CD8-positive, alpha-beta T cell (primary cell): ENCODE measurements at places on chromosomes 4 and X.
A peak's percentile ranks its signal among the peaks of the same experiment; 100 is the strongest.

GRCh38 chr4:105894660-105895582 lies at the start of gene NPNT:
TSS of gene NPNT (plus strand) at chr4:105895471. CDS start at chr4:105895653, 182 bp downstream.
- no peak for DNase-seq

DNA sequence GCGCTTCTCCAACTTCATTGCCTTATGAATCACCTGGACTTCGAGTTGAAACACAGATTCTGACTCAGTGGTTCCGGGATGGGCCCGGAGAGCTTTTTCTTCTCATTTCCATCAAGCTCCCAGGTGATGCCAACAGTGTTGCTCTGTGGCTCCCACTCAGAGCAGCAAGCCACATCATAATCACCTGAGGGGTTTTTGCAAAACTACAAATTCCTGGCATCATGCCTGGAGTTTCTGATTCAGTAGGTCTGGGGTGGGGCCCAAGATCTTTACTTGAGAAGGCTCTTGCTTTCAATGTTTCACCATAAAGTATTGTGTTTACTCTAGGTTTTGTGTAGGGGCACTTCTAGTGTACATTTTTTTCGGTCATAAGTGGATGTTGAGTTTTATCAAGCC lies 7.0 kb downstream of the MTM1 start:
- DNase-seq: no peak

DNA sequence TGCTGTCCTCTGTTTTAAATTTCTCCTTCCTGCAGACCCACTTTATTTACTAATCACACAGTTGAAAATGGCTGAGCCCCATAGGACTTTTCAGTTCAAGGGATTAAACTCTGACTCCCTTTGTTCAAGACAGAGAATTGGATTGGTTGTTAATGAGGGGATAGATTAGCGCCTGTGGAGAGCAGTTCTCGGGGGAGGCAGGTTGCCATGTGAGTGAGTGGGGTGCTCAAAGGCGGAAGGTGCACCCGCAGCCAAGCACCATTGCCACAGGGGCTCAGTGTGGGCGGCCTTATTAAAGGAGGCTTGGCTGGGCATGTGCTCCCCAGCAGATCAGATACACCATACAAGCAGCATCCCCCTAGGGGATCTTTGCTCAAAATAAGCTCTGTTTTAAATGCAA lies 7.9 kb upstream of the CBR4 start:
- DNase-seq: no peak

DNA sequence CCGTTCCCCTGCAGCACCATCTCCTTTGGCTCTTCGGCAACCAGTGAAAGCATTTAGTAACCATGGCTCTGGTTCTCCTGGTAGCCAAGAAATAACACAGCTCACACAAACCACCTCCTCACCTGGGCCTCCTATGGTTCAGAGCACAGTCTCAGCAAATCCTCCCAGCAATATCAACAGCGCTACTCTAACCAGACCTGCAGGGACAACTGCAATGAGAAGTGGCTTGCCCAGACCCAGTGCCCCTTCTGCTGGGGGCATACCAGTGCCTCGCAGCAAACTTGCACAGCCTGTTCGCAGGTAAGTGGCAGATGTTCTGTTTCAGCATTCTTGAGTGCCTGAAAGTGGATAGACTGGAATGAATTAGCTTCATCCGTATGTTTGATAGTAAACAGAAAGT lies 63.0 kb upstream of the SLC10A4 start:
- DNase-seq: no peak

DNA sequence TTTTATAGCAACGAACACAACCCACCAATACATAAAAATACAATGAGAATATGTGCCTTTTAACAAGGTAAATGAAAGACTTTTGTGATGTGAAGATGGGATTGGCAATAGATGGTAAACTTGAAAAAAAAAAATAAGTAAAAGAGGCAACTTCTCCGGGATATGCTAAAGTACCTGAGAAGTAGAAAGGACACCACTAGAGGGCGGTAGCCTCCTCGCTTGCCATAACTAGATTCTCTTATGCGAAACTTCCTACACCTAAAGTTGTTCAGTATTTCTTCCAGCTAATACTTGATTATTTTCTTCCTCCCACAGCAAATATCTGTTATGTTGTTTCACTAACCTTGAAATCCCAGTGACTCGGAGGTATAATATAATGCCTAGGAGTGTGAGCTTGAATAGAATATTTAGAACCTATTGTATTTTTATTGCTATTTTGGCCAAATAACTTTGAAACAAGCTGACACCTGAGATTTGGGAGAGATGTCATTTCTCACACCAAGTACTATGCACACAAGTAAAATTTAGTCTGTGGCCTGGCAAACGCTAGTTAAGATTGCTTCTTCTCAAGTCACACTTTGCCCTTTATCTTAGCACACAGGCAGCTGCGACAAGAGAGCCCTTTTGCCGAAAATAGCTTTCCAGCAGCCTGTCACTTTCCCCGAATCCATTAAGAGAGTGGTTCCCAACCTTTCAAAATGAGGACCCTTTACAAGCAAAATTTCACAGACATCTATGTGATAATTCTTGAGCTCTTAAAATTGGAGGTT lies 44.9 kb upstream of the PDLIM5 start:
- DNase-seq: peak; percentile 79

- no peak for DNase-seq
Measured at GRCh38 chrX:70336767-70337166, 46.9 kb downstream of the KIF4A start.

GRCh38 chrX:22481436-22481835 lies 208.7 kb downstream of the CBLL2 start:
- DNase-seq: no peak

GRCh38 chr4:51885363-51885762 lies 42.4 kb downstream of the DCUN1D4 start:
- no peak for DNase-seq

DNA sequence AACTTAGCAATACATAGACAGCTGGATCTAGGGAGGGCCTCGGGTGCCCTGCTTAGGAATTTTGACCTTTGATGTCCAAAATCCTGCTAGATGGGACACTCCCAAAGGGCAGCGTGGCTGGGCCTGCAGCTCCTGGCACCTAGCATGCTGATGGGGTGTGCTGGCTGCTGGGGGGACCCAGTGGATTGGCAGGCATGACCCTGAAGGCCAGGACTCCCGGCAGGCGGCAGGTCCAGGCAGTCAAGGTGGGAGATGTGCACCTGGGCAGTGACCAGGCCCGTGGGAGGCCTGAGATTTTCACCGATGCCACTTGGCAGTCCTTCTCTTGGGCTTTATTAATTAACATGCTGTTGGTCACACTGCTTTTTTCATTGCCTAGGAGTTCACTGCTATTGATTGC lies 84.3 kb downstream of the PSAPL1 start:
- DNase-seq: no peak

- no peak for DNase-seq
Measured at GRCh38 chr4:185079271-185079905, 61.1 kb downstream of the HELT start.

DNA sequence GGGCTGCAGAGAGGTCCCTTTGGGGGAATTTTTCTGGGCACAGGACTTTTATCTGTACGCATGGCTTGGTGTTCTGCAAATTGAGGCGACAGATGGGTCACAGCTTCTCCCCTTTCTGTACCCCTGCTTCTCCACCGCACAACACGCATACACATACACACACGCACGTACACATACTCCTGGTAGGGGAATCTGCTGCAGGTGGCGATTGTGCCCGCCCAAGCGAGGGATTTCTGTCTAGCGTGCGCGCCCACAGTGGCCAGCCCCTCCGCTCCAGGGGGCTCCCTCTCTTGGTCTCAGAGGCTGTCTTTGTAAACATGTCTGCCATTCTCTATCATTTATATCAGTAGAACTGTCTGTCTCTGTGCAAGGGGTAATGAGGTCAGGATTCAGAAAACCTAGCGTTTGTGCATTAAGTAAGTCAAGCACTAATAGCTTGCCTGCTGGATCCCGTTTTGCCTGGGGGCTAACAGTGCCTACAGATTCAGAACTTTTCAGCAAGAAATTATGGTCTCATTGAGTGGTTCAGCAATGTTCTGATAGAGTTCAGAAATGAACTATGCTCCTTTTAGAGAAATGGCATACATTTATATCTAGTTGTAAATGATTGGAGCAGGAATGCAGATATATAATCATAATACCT lies 2.2 kb downstream of the GRID2 start:
- no peak for DNase-seq

- no peak for DNase-seq
Measured at GRCh38 chr4:26175006-26175786, 145.6 kb upstream of the RBPJ start.

DNA sequence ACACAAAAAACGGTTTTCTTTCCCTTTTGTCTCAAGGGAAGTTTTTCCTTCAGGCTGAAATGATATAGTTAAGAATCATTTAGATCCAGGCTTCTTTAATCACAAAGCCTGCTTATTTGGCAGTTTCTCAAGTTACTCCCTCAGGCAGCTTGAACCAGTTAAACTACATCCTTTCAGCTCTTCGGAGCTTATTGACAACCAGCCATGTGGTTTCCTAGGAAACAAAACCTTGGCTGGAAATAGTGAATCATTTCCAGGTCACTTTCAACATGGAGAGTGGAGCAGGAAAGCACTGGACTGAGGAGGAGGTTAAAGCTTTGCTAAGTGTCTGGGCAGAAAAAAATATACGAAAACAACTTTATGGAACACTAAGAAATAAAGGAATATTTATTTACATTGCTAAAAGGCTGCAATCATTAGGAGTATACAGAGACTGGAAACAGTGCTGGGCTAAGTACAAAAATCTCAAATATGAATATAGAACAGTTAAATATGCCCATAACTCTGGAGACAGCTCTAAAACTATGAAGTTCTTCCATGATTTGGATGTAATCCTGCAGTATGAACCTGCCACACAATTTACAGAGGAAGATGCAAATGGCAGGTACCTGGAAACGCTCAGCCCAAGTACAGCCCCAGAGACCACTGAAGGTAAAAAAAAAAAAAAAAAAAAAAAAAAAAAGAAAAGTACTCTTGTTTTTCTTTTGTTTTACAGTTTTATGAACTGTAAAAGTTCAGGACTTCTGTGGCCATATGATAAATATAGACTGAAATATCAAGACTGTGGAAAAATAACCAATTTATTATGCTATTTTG lies 23.2 kb upstream of the AASDH start:
- no peak for DNase-seq

GRCh38 chr4:140680686-140681085 lies 75.5 kb downstream of the TBC1D9 start:
- no peak for DNase-seq

GRCh38 chrX:153375571-153375970 lies 25.6 kb downstream of the PNMA6E start:
- no peak for DNase-seq

DNA sequence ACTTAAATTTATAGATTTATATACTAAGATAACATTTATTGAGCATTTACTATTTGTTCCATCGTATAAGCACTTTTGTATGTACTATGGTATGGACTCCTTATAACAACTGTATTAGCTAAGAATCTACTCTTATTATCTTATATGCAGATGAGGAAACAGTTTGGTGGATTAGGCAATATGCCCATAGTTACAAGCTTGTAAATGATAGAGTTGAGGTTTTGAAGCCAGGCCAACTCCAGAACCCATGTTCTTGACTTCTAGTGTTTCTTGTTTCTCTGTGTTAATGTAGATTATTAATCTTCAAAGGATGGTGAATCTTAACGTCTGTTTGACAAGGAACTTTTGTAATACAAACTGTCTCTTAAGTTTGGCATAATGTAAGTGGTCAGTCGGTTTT lies 71.3 kb downstream of the STIM2 start:
- DNase-seq: no peak

DNA sequence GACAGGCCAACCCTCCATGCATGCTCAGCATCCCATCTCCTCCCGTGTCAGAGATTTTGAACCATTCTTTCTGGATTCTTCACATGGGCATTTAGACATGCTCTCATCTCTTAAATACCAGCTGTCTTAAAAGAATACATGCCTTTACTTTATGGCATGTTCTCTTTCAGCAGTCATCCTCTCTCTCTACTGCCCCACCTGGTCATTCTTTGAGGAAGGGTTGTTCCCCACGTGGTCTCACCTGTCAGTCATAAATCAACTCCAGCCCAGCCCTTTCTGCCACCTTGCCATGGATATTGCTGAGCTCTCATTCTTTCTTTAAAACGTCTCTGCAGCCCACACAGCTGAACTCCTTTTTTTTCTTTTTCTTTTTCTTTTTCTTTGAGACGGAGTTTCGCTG lies 111.3 kb downstream of the ARHGAP10 start:
- DNase-seq: no peak

GRCh38 chr4:145278341-145279121 lies 98.1 kb upstream of the OTUD4 start:
- no peak for DNase-seq

- DNase-seq: no peak
Measured at GRCh38 chrX:2463973-2464676, 36.7 kb downstream of the DHRSX start.

DNA sequence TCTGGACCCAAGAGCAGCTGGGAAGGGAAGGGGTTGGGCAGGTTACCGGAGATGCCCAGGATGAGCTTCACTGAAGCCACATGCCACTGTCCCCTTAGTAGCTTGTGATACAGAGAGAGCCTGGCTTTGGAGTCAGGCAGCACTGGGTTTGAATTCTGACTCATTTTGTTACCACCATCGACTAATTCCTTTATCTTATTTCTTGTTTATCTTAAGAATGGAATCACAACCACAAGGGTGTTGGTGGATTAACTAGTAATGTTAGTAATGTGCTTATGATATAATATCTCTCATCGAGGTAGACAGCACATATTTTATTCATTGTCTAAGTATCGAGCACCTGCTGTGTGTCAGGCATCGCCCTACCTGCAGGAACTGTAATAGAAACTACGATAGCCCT lies 17.7 kb upstream of the STX18 start:
- DNase-seq: no peak

GRCh38 chrX:55088795-55089489 lies at the start of gene PAGE2:
TSS of gene PAGE2 (plus strand) at chrX:55089018. CDS start at chrX:55090021, 1,003 bp downstream.
- no peak for DNase-seq

- no peak for DNase-seq
Measured at GRCh38 chrX:68920561-68920960, 91.7 kb downstream of the EFNB1 start.

DNA sequence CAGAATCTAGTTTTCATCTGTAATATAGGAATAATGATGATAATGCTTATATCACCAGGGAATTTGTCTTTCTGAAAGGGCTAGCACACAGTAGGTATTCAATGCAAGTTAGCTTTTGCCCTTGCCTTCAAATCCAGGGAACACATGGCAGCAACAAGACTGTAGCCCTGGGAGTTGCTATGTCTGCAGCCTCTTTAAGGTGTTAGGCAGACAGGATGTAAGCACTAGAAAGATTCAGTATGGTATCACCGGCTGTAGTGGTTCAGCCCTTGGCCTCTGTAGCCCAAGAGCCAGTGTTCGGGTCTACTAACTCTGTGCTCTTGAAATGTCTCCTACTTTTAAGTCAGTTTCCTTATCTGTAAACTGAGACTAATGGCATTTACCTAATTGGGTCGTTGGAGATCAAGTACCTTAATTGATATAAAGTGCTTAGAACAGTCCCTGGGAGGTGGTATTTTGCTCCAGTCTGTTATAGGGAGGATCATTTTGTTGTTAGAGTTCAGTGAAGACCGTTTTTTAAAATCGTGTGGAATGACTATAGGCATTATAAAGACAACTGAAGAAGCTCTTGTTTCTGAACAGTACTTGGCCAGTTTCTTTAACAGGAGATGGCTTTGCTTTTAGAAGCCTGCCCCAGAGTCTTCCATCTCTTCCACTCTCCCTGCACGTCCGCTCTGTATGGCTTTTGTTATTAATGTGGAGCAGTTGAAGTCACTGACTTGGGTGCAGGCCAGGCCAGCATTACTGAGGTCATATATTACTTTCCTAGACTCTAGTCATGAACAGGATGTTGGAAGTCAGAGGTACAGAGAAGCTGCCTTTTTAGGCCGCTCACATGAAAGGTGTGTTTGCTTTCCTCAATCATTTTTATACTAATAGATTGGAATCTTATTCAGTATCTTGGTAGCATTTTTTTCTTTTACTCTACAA lies 44.8 kb downstream of the GAB1 start:
- no peak for DNase-seq
